Foreskin keratinocyte (primary cell): ENCODE measurements at places on chromosomes 7 and 10. TPM values are rescaled to one million over a fixed set of nuclear protein-coding genes. Genes with fewer than 3 reads are reported as not detected.

The VIPR2 gene
- polyA plus RNA-seq, result not detected in 2 replicates

DNA sequence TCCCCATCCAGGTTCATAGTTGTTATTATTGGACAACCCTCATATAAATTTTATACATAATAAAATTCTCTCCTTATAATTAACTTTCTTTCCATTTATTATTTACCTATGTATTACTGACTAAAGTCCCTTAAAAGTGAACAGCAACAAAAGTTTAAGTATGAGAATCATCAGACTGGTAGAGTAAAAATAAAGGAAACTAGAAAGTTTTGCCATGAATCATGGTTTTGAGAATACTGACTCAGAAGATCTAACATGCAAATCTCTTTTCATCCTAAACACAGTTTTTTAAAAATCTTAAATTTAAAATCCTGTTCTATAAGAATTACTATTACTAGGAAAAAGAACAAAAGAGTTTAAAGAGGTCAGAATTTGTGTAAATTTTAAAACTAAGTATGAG lies 32.1 kb downstream of the HERC4 start:
- DNase-seq, result peak; percentile 6

- DNase-seq, result no peak
Measured at GRCh38 chr7:1533547-1534329, 3.2 kb downstream of the MAFK start.

- DNase-seq, result no peak
Measured at GRCh38 chr7:47830015-47830414, 118.3 kb downstream of the PKD1L1 start.

DNA sequence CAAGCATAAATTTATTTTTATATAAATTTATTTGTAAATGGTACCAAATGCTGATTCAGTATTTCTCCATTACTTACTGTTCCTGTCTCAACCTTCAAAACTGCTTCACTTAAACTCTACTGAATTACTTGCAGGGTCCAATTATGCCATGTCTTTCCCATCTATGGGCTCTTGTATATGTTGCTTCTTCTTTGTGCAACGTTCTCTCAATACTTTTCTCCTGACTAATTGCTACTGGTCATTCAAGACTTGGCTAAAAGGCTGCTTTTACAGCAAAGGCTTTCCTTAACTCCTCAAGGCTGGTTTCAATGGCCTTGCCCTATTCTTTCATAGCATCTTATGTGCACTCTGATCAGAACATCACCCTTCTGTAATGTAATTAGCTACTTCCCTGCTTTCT lies 67.9 kb downstream of the RNLS start:
- no peak for DNase-seq

- DNase-seq, result peak; percentile 22
Measured at GRCh38 chr10:30645340-30645827, 15.8 kb upstream of the LYZL2 start.

The MYO1G gene
- 0.08 TPM in 1 of 2 replicates, not detected in the other for polyA plus RNA-seq

GRCh38 chr10:3042589-3042988 lies 24.8 kb upstream of the PFKP start:
- DNase-seq, result no peak

DNA sequence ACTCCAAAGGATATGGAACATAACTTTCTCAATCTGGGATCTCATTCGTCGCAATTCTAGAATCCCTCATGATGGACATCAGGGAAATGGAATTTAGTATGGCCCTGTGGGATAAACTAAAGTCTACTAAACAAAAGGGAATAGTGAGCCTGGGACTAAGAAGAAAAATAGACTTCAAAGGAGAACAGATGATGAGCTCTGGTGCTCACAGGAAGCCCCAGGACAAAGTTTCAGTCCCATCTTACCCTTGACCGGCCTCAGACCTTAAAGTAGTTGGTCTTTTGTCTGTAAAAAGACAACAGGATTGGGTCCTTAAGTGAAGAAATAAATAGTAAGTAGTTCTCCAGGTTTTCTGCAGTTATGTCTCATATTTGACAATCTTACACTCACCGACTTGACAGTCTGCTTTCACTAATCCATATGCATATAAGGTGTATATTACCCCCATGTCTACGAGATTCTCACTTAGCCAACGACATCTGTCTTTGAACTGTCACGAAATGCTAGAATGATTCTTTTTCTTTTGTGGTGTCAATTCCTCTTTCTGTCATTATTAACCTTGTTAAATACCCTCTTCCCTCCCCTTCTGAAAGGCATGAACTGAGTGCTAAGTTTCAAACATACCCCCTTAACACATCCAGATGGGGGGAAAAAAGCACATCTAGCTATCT lies 10.9 kb upstream of the IKZF1 start:
- no peak for DNase-seq

DNA sequence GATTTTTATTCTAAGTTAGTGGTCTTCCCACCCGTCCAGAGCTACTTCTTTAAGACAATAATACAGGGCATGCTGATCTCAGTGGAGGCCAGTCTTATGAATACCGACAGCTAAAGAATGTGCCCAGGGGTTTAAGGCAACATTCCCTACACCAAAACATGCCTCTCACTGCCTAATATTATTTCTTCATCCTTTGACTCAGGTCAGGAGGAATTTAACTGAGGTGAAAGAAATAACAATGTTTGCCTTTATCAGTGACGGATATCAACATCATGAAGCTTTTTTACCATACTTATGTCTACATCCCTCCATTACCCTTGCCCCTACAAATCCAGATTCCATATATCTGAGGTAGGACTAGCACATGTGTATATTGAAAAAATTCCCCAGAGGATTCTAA lies 33.3 kb upstream of the TES start:
- DNase-seq, result peak; percentile 88

DNA sequence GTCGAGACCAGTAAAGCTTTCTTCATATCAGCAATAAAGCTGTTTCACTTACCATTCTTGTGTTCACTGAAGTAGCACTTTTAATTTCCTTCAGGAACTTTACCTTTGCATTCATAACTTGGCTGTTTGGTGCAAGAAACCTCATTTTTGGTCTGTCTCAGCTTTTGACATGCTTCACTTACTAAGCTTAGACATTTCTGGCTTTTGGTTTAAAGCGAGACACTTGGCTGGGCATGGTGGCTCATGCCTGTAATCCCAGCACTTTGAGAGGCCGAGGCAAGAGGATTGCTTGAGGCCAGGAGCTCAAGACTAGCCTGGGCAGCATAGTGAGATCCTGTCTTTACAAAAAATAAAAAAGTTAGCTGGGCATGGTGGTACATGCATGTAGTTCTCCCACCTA lies 15.8 kb downstream of the PLEKHA1 start:
- no peak for DNase-seq

GRCh38 chr7:74412056-74412455 lies 41.6 kb upstream of the GTF2IRD1 start:
- no peak for DNase-seq

The DYDC1 gene
- polyA plus RNA-seq, result not detected in 2 replicates

DNA sequence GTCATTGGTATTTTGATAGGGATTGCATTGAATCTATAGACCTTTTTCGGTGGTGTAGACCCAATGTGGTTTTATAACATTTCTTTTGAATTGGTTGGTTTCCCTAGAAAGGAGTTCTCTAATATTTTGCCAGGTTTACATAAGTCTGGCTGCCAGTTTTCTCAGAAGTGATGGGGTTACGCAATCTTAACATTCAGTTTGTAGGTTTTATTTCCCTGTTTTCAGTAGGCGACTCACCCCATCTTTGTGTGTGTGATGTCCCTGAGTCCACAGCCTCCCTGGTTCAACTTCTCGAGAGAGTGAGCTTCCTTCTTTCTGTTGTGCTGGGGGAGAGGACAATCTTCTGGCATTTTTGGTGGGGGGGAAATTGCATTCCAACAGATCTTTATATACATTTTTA lies 9.6 kb upstream of the KIF5B start:
- no peak for DNase-seq

DNA sequence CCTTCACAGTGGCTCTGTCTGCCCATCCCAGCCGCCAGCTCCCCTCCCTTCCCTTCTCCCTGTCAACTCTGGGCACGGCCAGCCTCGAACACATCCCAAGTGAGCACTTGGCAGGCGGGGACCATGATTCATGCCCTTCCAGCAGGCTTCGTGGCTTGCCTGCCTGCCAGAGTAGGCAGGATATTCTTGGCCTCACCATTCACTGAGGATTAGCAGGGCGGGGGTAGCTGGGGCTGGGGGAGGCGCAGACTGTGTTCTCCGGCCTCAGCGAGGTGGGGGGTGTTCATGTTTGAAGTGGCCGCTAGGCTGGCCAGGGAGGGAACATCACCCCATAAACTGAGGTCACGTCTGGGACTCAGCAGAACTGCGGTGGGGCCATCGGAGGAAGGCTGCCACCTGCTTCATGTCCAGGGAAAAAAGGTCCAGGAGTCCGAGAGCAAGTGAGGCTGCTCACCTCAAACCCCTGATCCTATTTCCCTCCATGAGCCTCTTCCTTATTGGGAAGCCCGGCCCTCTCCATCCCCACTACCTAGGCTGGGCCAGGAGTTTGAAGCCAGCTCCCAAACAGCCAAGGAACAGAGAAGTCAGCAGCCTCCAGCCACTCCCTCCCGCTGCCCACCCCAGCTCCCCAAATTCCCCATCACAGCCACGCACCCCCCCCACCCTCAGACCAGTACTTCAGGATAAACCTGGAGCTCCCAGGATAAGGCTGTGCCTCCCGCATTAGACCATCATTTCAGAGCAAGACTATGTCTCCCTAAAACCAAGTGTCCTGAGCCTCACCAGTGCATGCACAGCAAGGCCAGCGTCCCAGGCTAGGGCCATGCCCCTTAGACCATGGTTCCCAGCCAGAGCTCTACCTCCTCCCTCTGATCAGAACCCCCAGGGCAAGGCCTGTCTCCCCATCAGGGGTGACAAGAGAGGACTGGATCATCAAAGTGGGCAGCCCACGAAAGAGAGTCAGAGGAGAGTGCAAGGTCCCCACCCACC lies 42.8 kb upstream of the RABGEF1 start:
- no peak for DNase-seq

- no peak for DNase-seq
Measured at GRCh38 chr7:136016649-136017395, 39.7 kb upstream of the MTPN start.
